ENCODE measurements at places on chromosomes 3 and 15. TPM values are rescaled to one million over a fixed set of nuclear protein-coding genes. Genes with fewer than 3 reads are reported as not detected.

DNA sequence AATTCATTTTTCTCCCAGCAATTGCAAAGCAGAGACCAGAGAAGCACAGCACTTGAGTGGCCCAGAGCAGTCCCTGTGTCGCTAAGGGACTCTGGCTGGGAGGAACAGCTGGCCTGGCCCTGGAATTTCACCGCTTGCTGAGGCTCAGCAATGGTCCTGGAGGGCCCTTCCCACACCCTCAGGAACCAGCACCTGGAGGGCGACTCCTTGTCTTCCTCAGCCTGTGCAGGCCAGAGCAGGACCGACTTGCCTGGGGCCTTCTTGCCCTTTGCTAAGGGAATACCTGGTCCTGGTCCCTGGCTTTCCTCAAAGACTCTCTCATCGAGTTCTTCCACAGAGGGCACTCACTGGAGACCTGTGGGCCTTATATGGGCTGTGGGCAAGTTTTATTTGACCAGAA is 294.6 kb downstream of the RPLP1 start:
- peaks cover 6% of the 10 kb centered on the region for H3K27me3 ChIP-seq
- no peak overlapping the region for H3K27ac ChIP-seq
- H3K4me3 ChIP-seq: no peak overlapping the region
- no peak for DNase-seq

DNA sequence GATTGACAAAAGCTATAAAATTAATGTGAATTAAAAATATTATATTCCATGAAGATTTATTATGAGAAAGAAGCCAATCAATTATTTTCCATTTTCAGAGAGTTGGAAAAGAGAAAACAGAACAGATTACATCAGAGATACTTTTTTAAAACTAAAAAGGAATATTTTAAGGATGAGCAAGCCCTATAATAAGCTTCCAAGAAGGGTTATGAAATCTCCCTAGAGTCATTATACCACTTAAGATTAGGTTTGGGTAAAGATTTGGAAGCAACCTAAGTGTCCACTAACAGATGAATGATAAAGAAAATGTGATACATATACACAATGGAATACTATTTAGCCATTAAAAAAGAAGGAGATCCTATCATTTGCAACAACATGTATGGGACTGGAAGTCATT is 51.6 kb upstream of the FSIP1 start:
- H3K27me3 ChIP-seq: peaks cover 54% of the 10 kb centered on the region
- H3K36me3 ChIP-seq: no peaks in the 10 kb centered on the region
- no peak for DNase-seq
- no peaks in the 10 kb centered on the region for H3K4me1 ChIP-seq
- H3K27ac ChIP-seq: no peak overlapping the region

The TRPM1 gene
- total RNA-seq: not detected

The ACAN gene
- total RNA-seq: not detected

GRCh38 chr15:53974121-53974520 is 4.1 kb upstream of the UNC13C start:
- H3K27ac ChIP-seq: no peak overlapping the region
- H3K27me3 ChIP-seq: peaks cover 19% of the 10 kb centered on the region
- H3K4me3 ChIP-seq: no peak overlapping the region
- H3K36me3 ChIP-seq: no peaks in the 10 kb centered on the region
- no peaks in the 10 kb centered on the region for H3K4me1 ChIP-seq

GRCh38 chr3:131543714-131544113 is 40.9 kb upstream of the MRPL3 start:
- H3K4me1 ChIP-seq: no peaks in the 10 kb centered on the region
- H3K36me3 ChIP-seq: no peaks in the 10 kb centered on the region
- no peak overlapping the region for H3K4me3 ChIP-seq
- peaks cover 37% of the 10 kb centered on the region for H3K27me3 ChIP-seq

The GPR149 gene
- not detected for total RNA-seq

GRCh38 chr3:167733961-167734497 is 663 bp downstream of the PDCD10 start:
- H3K4me1 ChIP-seq: peaks cover 38% of the 10 kb centered on the region
- DNase-seq: peak; percentile 9
- H3K27me3 ChIP-seq: no peaks in the 10 kb centered on the region
- H3K36me3 ChIP-seq: peaks cover 13% of the 10 kb centered on the region
- no peak overlapping the region for H3K4me3 ChIP-seq

The CHL1 gene
- not detected for total RNA-seq

The CDHR4 gene
- 0.08 TPM for total RNA-seq

The CFAP161 gene
- total RNA-seq: not detected

GRCh38 chr3:144877356-144877755 is 905.7 kb downstream of the DIPK2A start:
- no peaks in the 10 kb centered on the region for H3K4me1 ChIP-seq
- no peaks in the 10 kb centered on the region for H3K36me3 ChIP-seq
- no peak for DNase-seq
- H3K27ac ChIP-seq: no peak overlapping the region

- H3K27me3 ChIP-seq: peaks cover 2% of the 10 kb centered on the region
- H3K4me3 ChIP-seq: no peak overlapping the region
- DNase-seq: no peak
These were observed 56.3 kb downstream of the TNFAIP8L3 start for GRCh38 chr15:51038162-51038973.

The MUSTN1 gene
- 2.8 TPM for total RNA-seq

The AHSG gene
- not detected for total RNA-seq
